ENCODE measurements at places on chromosomes 3 and 15.

DNA sequence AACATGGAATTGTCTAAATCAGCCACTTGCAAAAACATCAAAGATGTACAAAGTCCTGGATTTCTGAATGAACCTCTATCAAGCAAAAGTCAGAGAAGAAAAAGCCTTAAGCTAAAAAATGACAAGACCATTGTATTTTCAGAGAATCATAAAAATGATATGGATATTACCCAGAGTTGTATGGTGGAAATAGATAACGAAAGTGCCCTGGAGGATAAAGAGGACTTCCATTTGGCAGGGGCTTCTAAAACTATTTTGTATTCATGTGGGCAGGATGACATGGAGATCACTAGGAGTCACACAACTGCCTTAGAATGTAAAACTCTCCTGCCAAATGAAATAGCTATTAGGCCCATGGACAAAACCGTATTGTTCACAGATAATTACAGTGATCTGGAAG, 29.3 kb downstream of the KNL1 start:
- DNase-seq, result no peak

DNA sequence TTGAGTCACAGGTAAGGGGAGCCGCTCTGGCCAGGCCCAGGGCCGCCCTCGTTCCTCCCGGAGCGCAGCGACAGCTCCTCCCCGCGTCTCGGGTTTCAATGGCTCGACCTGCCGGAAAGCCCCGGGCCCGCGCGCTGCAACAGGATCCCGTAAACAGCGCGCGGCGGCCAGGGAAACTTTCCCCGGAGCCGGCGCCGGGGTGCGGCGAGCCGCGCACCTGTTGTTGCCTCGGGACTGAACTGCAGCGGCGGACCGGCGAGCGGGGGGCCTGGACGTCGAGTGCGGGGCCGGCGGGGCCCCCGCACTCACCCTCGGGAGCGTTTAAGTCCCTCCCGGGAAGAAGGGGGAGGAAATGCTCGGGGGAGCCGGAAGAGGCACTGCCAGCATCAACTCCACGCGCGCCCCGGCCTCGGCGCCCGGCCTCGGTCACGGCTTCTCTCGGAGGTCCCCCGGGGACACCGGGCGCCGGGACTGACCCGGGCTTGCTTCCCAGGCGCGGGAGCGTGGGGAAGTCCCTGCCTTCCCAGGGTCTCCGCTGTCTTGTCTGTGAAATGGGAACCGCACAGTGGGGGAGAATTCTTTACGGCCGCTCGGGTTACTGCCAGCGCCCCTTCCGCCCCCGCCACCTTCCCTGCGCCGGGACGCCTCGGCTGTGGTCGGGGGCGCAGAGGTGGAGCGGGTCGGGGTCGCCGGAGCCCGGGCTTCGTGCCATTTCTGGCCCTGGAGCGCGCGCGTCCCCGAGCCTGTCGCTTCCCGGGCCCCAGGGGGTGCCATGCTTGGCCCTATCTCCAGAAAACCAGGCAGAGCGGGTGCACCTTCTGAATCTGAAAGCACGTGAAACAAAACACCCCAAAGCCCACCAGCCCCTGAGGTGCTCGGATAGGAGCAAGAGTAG, 7.5 kb upstream of the PGPEP1L start:
- DNase-seq, result no peak

GRCh38 chr15:43093026-43093425, 12.8 kb downstream of the UBR1 start:
- DNase-seq, result peak; percentile 24

DNA sequence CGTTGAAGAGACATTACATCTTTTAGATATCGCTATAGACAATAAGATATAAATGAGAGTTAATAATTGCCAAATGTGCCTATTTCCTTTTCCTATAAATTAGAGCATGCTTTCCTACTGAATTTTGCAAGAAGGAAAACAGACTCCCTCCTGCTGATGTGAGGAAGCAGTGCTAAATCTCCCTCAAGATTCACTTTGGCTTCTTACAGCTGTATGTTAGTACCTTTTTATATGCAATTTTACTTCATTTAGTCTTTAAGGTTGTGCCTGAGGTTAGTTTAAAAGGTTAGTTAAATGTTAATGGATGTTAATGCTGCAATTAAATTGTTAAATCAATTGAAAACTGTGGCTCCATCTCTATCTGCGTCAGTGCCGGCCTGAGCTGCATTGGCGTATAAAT, 728.8 kb downstream of the NR2F2 start:
- DNase-seq, result no peak

GRCh38 chr3:141275511-141275910, 43.9 kb downstream of the PXYLP1 start:
- DNase-seq, result no peak

DNA sequence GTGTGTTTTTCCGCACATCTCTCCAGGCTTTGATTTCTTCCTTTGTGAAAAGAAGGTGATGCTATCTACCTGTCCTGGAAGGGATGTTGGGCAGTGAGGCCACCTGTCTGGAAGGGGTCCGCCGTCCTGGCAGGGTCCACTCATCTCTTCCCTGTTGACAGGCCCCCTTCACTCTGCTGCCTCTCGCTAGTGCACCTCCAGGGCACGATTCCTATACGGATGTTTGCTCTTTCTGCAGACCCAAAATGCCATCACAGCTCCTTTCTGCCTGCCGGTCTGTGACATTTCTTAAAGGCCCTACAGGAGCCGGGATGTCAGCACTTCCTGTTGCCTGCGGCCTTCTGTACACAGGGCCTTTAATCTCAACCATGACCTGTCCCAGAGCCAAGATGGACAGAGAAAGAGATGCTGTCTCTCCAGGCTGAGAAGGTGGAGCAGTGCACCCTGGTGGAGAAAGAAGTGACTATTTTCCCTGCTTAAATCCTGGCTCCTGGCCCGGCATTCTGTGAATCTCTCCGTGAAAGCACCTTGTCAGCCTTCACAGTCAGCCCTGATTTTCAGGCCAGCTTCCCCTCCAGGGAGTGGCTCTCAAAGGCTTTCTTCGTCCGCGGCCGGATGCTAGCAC, 7.4 kb downstream of the FAM3D start:
- no peak for DNase-seq

GRCh38 chr3:180116658-180117057, 79.9 kb upstream of the PEX5L start:
- no peak for DNase-seq

DNA sequence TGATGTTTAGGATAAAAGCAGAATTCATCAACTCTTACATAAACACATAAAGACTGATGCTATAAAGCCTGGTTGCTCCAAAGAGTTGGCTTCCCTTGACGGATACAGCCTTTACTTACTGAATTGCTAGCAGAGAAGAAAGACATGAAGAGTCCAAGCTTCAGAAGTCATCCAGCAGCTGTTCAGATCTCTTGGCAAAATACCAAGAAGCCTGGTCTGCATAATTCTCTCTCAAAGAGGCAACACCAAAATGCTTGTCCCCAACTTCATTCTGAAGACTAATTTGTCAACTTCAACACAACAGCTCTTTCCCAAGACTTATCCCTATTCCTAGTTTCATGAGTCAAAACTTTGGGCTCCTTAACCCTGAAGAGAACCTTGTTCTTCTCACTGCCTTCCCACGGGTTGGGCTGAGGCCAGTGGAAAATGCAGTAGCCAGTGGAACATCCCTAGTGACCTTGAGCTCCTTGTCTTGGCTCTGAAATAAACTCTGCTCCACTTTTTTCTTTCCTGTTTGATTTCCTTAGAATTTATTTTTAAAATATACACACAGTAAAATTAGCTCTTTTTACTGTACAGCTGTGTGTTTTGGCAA, 119.2 kb upstream of the THBS1 start:
- no peak for DNase-seq

DNA sequence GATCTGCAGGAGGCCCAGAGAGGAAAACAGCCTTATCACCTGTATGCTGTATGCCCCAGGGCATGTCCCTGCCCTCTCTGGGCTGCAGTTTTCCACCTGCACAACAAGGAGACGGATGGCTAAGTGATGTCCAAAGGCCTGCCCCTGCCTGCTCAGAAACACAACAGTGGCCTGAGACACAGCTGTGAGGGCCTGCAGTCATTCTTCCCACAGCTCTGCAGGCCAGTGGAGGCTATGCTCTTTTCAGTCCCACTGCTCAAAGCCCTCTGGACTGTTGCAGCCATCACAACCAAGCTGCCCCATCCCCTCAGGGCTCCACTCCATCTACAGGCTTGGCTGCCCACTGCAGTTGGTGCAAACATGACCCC, 5.2 kb upstream of the TBC1D2B start:
- no peak for DNase-seq

GRCh38 chr15:40258544-40258943, 19.7 kb downstream of the PAK6 start:
- no peak for DNase-seq

GRCh38 chr3:77271306-77271705, 231.4 kb downstream of the ROBO2 start:
- no peak for DNase-seq
